ENCODE measurements at places on chromosomes 3 and 15.

DNA sequence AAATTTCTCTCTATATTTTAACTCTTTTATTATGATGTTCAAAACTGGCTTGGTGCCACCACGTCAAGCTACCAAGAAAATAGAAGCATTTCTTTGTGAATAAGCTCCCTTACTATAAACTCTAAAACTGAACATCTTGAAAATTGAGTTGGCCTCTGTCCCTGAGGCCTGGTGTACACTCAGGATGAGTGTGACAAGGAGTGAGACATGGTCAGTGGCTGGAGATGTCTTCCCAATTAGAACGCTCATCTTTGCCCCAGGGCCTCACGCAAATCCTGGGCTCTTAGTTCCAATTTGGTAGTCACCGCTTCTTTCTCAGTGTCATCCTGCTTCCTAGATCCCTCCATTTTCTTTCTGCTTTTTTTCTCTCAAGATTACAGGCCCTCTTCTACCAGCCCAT lies 26.2 kb downstream of the SLC2A2 start:
- no peak for DNase-seq

DNA sequence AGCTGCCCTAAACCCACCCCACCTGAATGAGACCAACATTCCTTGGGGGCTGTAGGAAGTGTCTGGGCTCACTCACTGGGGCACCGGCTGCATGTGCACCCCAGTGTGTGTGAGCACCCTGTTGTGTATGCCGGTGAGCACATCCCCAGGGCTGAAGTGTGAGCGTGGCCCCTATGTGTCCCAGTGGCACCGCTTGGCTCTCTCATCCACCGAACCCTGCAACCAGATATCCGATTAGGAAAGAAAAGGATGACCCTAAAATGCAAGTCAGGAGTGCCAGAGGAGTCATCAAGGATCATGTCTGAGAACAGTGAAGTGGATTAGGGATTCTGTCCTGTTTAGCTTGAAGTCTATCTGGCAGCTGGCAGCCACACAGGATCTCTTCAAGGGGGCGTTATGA lies 84.0 kb upstream of the ALDH1L1 start:
- no peak for DNase-seq

DNA sequence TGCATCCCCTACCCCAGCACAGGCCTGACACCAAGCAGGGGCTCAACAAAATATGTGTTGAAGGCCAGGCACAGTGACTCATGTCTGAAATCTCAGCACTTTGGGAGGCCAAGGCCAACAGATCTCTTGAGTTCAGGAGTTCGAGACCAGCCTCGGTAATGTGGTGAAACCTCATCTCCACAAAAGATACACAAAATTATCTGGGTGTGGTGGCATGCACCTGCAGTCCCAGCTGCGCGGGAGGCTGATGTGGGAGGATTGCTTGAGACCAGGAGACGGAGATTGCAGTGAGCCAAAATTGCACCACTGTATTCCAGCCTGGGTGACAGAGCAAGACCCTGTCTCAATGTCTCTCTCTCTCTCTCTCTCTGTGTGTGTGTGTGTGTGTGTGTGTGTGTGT lies 30.7 kb upstream of the CYP11A1 start:
- no peak for DNase-seq

GRCh38 chr15:52101542-52102323 lies 10.8 kb downstream of the BCL2L10 start:
- DNase-seq = no peak

DNA sequence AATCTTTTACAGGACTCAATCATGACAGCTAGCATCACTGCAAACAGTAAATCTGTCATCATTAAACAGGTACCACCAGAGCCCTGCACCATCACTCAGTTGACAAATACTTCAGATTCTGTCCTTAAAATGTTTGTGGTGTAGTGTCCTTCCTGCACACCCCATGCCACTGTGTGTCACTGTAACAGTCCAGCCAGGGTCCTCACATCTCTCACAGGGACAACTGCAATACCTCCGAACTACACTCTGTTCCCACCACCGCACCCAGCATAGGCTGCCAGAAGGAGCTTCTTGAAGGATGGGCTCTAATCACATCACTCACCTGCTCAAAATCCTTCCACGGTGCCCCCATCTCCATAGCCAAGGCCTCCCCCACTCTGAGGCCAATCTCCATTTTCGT lies 90.2 kb upstream of the FGF12 start:
- DNase-seq = no peak

GRCh38 chr15:86155551-86155950 lies 75.9 kb downstream of the AGBL1 start:
- no peak for DNase-seq

- DNase-seq = no peak
These were observed 277.0 kb upstream of the PLSCR5 start for GRCh38 chr3:146881966-146882760.

GRCh38 chr15:69522361-69522760 lies 69.7 kb downstream of the RPLP1 start:
- no peak for DNase-seq

- DNase-seq = no peak
These were observed 429.2 kb downstream of the CADM2 start for GRCh38 chr3:85387913-85388505.

GRCh38 chr3:134754768-134755559 lies 40.1 kb upstream of the EPHB1 start:
- peak; percentile 2 for DNase-seq

- no peak for DNase-seq
These were observed 50.6 kb downstream of the IQSEC1 start for GRCh38 chr3:13022348-13023234.

DNA sequence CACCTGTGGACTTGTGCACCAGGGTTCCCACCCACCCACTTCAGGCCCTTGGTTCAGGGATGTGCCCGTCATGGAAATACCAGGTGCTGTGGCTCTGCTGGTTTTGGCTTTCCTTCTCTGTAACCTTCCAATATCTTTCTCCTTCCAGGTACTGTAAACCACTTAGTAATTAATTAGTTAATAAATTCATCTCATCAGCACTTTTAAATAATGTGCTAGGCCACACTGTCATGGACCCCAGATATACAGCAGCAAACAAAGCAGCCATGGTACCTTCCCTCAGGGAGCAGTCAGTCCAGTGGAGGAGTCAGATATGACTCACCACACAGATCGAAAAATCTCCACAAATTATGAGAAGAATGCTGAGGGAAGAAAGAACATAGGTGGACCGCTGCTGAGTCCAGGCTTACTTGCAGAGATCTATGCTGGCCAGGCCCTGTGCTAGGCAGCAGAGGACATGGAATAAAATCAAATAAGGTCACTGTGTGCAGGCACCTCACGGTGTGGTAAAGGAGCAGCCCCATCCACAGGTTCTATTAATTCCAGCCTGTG lies 6.8 kb upstream of the GATA2 start:
- no peak for DNase-seq

GRCh38 chr3:152026033-152026556 lies 152.7 kb downstream of the SUCNR1 start:
- DNase-seq = no peak

GRCh38 chr3:161673866-161674265 lies 177.3 kb downstream of the OTOL1 start:
- no peak for DNase-seq

GRCh38 chr15:86865920-86866319 lies 786.2 kb downstream of the AGBL1 start:
- no peak for DNase-seq

DNA sequence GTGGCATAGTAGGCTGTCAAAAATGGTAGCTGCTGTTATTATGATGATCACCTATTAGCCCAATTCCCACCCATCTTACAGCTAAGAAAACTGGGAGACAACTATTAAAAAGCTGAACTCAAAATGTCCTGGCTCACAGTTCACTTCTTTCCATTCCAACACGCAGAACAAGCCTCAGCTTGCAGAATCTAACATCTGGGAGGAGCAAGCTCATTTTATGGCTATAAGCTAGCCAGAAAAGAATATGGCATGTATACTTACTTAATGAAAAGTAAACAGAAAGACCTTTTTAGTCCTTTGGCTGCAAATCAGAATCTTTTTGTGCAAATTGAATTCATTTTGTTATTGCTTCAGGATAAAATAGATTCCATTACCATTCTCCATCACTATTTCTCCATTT lies 34.8 kb upstream of the CFAP20DC start:
- DNase-seq = no peak

GRCh38 chr3:10322352-10322710 lies 1.4 kb upstream of the SEC13 start:
- no peak for DNase-seq

DNA sequence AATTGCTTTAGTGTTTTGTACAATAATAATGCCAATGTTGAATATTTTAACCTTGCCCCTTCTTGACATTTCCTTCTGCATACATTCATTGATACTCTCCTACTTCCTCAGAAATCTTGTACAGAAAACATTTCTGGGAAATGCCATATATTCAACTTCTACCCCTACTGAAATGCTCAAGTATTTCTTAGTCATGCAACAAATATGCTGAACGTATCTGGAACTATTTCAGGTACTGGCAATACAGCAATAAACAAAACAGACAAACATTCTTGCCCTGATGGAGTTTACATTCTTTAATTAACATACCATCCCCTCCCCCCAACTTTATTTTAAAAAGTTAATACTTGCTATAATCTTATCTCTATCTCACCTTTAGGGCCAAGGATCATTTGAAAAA lies 147.2 kb downstream of the STAG1 start:
- no peak for DNase-seq

DNA sequence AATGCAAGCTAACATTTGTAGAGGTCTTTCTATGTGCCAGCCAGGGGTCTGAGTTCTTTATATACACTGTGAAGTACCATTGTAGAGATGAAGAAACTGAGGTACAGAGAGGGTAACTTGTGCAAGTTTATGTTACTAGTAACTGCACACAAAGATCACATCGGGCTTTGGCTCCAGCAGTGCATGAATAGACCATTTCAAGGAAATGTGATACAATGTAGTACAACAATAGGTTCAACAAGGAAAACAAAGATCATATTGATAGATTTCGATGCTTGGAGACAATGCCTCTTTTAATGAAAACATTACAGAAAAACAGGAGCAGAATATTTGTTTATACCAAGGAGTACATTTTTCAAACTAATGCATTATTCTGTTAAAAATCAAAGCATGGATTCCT lies 115.3 kb downstream of the POLR2M start:
- DNase-seq = no peak

GRCh38 chr3:105606016-105606415 lies 239.3 kb downstream of the ALCAM start:
- DNase-seq = no peak
